ENCODE measurements at places on chromosomes 4 and X. TPM values are rescaled to one million over a fixed set of nuclear protein-coding genes. Genes with fewer than 3 reads are reported as not detected.

GRCh38 chrX:40175511-40176350, 78.0 kb upstream of the BCOR start:
- peak; percentile 83 for DNase-seq

GRCh38 chrX:94524867-94525266, 850.9 kb downstream of the FAM133A start:
- DNase-seq = no peak

DNA sequence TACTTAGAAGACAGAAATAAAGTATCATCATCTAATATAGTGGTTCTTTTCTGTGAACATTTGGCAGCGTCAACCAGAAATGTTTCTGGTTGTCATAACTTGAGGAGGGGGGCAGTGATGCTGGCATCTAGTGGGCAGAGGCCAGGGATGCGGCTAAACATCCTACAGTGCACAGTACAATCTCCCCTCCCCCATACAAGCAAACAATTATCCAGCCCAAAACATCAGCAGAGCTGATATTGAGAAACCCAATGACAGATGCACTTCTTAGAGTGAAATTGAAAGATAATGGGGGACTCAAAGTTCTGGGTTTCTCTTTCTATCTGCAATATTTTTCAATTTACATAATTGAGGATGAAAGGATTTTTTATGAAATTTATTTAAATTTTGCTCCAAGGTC, 1.9 kb upstream of the EIF1AX start:
- no peak for DNase-seq

DNA sequence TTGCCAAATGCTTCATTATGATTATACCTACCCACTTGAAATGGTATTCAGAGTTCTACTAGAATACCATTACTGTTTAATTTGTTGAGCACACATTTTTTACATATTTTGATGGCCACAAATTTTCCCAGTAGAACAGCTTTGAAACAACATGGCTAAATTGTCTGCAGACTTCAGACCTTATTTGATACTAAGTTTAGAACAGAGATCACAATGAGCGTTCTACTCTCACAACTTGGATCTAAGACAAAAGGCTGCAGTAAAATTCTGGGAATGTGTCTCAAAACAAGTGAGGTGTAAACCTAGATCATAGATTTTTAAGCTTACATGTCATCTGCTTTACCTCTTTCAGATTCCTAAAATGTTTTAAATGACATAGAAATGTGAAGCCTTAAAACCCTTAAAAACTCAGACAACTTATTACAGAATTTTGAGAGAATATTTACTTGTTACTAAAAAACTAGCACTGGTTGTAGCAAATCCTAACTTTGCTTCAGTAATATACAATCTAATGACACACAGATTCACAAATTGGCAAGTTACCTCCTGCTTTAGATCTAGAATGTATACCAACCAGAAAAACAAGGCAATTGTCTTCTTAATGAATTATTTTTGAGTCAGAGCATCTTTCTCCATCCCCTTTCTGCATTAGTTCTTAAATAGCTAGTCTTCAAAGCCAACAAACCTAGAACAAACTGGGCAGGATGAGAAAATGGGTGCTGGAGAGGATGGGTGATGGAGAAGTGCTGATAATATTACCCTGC, 243.3 kb downstream of the SLC7A11 start:
- DNase-seq = no peak

GRCh38 chr4:115453416-115453815, 340.0 kb upstream of the NDST4 start:
- DNase-seq = no peak

DNA sequence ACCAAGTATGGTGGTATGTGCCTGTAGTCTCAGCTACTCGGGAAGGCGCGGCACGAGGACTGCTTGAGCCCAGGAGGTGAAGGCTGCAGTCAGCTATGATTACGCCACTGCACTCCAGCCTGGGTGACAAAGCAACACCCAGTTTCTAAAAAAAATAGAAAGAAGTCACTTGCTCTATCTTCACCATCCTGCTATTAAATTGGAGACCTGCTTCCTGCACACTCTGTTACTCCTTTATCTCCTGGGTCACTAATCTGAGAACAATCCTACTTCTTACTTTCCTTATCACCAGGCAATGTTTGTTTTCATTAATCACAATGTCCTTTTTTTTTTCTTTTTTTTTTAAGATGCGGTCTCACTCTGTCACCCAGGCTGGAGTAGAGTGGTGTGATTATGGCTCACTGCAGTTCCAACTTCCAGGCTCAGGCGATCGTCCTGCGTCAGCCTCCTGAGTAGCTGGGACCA, 16.2 kb downstream of the PRKX start:
- DNase-seq = no peak

DNA sequence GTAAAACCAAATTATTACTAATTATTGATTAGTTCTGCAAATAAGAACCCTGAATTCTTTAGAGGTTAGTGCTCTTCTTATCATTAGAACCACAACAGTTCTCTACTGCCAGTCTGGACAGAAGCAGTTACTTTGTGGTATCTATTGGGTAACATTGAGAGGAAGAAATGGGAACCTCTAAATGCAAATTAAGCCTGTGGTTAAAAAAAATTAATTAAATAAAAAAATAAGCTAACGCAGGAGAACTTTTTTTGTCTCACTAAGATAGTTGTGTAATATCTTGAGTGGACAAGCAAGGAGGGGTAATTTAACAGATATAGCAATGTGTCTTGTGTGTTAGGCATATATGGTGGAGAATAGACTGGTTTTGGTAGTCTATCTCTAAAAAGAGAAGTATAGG, 32.9 kb upstream of the TET2 start:
- no peak for DNase-seq

FAM236C gene
- total RNA-seq = not detected

EMCN gene
- 61.7 TPM for total RNA-seq

HSFX2 gene
- total RNA-seq = not detected

AMBN gene
- not detected for total RNA-seq

WWC2 gene
- 32.2 TPM for total RNA-seq

ADGRG4 gene
- total RNA-seq = 1.0 TPM
